ENCODE measurements at places on chromosomes 3 and 15.

DNA sequence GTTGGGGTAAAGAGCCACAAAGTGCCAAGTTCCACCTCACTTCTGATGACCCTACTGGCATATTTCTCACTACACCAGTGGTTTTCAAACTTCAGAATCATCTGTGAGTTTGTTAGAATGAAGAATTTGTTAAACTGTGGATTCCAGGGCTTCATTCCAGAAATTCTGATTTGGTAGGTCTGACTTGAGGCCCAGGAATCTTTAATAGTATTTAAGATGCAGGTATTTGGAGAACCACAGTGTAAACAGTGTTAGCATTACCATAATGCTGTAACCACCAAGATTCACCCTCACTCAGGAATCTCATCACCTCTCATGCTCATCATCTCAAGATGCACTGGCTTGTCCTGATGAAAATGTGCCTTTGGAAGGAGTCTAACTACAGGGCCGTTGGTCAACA, 6.0 kb downstream of the KCNMB3 start:
- no peak for DNase-seq

DNA sequence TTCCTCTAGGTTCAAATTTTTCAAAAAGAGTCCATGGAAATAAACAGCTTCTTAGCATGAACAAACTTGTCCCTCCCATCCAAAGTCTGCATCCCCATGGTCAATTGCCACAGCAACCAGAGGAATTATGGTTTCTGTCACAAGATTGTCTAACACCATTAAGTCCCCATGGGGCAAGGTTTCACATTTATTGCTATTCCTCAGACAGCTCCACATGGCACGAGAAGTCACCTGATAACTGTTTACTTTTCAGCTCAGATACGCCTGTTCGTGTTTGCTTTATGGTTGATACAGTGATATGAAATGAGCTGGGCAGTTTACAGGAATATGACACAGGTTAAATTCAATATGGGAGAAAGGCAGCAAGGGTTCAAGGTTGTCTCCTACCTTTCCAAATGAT, 37.9 kb upstream of the MUC13 start:
- DNase-seq = no peak

- no peak for DNase-seq
Measured at GRCh38 chr3:143152043-143152442, 32.5 kb downstream of the CHST2 start.

DNA sequence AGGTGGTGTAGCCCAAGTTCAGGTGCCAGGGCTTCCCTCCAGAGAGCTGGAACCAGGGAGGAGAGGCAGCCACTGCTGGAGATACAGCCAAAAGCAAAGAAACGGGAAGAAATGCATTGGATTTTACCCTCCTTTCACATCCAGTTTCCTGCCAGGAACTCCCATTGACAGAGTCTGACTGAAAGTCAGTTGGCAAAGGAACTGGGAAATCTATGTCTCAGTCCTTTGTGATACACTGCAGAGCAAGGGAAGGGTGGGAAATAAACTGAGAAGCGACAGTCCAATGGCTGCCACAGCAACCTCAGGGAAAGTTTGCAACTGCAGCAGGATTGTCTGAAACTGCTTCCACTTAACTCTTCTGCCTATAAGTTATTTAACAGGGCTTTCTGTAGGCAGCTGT, 142.6 kb downstream of the SATB1 start:
- DNase-seq = no peak

- DNase-seq = no peak
Measured at GRCh38 chr3:149454746-149455145, 19.8 kb upstream of the TM4SF4 start.

- DNase-seq = no peak
Measured at GRCh38 chr3:46027736-46028397, 584 bp upstream of the XCR1 start.

GRCh38 chr3:101972430-101973162, 123.3 kb downstream of the NFKBIZ start:
- DNase-seq = no peak

GRCh38 chr3:73475175-73475574, 149.6 kb downstream of the PDZRN3 start:
- no peak for DNase-seq

Data from stimulated activated CD4-positive, alpha-beta T cell treated with anti-CD3 and anti-CD28 coated beads, Interleukin-12 subunit alpha, Interleukin-12 subunit beta, amount 100 ng/mL, for 4 hours (primary cell).